Tibial nerve (tissue), 4 donors: ENCODE measurements at places on chromosomes 4 and X.

DNA sequence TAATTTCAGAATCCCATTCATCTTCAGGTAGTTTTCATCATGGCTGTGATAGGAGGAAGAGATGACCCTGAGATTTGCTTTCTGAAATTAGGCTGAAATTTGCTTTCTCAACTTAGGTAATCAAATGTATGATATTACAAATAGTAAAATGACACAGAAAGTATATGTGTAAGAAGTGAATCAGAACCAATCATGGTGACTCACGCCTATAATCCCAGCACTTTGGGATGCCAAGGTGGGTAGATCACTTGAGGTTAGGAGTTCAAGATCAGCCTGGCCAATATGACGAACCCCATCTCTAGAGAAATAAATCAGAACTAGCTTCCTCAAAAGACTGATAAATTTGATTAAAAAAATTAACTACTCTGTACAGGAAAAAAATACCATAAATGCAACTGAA lies 555.4 kb downstream of the STPG2 start:
- no peak overlapping the region for H3K27ac ChIP-seq
- H3K4me1 ChIP-seq = no peaks in the 10 kb centered on the region
- no peaks in the 10 kb centered on the region for H3K27me3 ChIP-seq
- DNase-seq = no peak
- H3K36me3 ChIP-seq = no peaks in the 10 kb centered on the region

GRCh38 chr4:146269228-146269653 lies 54.9 kb downstream of the REELD1 start:
- H3K36me3 ChIP-seq = no peaks in the 10 kb centered on the region
- no peaks in the 10 kb centered on the region for H3K4me1 ChIP-seq
- no peak overlapping the region for H3K4me3 ChIP-seq
- no peak overlapping the region for H3K27ac ChIP-seq
- no peak for DNase-seq

DNA sequence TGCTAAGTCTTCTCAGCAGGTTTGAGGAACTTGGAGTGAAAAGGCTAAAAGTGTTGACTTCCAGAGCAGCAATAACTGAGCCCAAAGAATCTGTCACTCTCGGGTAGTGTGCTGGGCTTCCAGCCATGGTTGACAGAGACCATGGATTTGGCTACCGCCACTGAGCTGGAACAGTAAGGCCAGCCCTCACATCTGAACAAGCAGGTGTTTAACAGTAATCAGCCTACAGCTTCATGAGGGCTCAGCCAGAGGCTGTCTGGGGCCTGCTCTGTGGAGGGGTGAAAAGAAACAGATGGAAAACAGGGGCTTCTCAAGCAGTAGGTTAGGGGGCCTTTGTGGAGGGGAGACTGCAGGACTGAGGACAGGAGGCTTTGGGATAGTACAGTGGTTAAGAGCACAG lies 14.9 kb downstream of the RASL11B start:
- no peaks in the 10 kb centered on the region for H3K27me3 ChIP-seq
- H3K36me3 ChIP-seq = no peaks in the 10 kb centered on the region
- H3K4me3 ChIP-seq = no peak overlapping the region
- no peak overlapping the region for H3K27ac ChIP-seq
- no peak for DNase-seq
- no peaks in the 10 kb centered on the region for H3K4me1 ChIP-seq

GRCh38 chr4:8857766-8858700 lies 13.6 kb downstream of the HMX1 start:
- DNase-seq = no peak
- H3K27me3 ChIP-seq = no peaks in the 10 kb centered on the region
- no peaks in the 10 kb centered on the region for H3K4me1 ChIP-seq
- H3K27ac ChIP-seq = no peak overlapping the region

DNA sequence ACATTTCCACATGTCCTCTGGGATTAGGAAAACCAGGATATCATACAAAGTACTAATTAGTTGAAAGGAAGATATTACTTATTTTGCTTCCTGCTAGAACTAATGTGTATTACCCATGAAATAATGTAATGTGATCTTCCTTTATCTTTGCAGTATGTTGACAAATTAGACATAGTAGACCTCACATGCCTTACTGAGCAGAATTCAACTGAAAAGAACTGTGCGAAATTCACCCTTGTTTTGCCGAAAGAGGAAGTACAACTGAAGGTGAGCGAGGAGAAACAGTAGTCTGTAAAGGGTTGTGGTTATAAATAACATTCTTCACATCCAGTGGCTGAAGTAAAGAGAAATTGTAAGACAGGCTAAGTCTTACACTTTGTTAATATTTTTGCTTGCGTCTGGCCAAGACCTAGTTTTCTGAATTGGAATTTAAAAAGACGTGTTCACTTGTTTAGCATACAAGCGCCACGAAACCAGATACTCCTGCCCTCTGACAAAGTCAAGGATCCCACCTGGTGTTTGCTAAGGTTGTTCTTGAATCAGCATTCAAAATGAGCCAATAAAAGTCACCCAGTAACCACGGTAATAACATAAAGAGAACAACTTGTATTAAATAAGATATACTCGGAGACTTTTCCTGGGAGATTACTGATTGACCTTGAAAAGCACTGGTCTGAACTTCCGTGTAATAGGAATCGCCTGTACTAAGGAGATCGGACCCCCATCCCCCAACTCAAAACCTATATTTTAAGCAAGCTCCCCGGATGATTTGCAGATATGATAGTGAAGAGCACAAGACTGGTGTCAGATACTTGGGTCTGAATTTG lies 16.9 kb downstream of the STAP1 start:
- no peaks in the 10 kb centered on the region for H3K4me1 ChIP-seq
- no peaks in the 10 kb centered on the region for H3K36me3 ChIP-seq
- DNase-seq = no peak
- no peaks in the 10 kb centered on the region for H3K27me3 ChIP-seq

DNA sequence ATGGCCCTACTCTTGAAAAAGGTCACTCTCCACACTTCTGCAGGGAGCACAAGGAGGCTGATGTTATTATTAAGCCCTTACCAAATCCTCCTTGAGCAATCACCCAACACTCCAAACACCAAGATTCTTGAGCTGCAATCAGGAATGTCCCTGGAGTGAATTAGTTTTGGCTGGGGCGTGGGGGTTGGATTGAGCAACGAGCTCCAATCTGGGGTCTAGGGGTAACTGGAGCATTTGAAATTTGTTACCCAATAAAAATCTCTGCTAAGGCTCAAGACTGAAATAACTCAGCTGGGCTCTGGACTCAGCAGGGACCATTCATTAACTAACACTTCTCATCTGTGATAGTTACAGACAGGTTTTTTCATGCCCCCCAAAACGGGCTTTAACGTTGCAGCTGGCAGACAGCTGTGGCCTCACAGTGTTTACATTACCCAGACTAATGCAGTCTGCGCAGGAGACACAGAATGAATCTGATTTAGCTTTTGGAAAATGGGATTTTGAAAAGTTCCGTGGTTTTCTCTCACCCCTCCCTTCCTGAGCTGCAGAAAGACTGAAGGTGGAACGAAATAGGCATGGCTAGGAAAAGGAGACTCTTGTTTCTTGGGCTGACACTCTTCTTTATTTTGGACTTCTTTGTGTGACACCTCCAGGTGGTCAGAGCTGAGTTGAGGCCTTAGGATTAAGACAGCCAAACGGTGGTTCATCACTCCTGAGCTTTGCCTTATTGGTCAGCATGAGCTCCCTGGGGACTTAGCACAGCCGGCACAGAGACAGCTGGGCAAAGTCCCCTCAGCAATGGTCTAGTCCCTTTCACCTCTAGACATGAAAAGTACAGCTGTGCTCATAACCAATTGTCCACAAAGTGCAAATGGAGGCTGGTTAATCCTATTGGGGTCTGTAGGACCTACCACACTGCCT lies 26.6 kb downstream of the PLAC1 start:
- H3K4me1 ChIP-seq = no peaks in the 10 kb centered on the region
- DNase-seq = peak; percentile 6
- no peak overlapping the region for H3K4me3 ChIP-seq
- H3K27me3 ChIP-seq = no peaks in the 10 kb centered on the region
- no peak overlapping the region for H3K27ac ChIP-seq
- H3K36me3 ChIP-seq = no peaks in the 10 kb centered on the region

DNA sequence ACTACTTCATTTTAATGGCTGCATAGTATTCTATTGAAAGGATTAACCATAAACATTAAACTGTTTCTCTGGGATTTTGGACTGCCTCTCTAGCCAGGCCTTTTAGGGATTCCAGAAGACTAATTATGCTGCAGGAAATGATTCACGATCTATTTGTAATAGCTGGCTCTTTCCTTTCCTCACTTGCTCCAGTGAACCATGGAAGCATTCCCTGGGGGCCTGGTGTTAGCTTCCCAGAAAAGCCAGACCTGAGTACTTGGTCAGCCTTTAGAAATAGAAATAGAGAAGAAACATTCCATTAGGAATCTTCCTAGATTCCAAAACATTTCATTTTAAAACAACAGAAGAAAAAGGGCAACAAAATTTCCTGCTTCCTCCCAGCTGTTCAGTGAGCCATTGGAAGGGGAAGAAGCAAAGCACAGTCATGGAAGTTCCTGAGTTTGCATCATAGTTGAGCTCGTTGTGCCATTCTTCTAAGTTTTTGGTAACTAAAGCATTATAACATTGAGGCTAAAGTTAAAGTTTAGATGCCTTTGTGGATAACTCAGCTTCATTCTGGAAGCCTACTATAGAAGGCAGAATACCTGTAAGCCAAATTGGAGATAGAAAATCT lies 83.5 kb downstream of the NPNT start:
- no peak overlapping the region for H3K4me3 ChIP-seq
- no peaks in the 10 kb centered on the region for H3K36me3 ChIP-seq
- H3K27ac ChIP-seq = no peak overlapping the region
- no peaks in the 10 kb centered on the region for H3K27me3 ChIP-seq

DNA sequence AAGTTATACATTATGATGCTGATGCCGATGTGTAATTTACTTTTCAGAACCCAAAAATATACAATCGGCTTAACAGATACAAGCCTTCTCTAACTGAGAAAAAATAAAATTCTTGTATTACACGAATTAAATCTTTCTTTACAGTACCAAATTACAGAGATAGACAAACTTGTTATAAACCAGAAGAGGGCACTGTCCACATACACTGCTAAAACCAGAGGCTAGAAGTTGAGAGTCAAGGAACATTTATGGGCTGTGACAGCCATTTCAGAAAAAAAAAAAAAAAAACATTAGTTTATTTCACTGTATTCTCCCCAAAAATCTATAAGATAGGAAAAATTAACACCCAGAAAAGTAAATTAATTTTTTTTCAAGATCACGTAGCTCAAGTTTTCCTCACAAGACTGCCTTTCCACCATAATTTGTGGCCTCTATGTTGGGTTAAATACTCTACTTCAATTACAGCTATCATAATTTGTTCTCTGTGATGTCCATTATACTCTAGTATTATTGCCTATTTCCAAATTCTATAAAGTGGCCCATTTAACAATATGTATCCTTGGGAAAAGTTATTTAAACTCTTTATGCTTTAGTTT lies 12.0 kb downstream of the EREG start:
- no peak overlapping the region for H3K4me3 ChIP-seq
- no peaks in the 10 kb centered on the region for H3K27me3 ChIP-seq
- H3K27ac ChIP-seq = no peak overlapping the region
- no peak for DNase-seq

DNA sequence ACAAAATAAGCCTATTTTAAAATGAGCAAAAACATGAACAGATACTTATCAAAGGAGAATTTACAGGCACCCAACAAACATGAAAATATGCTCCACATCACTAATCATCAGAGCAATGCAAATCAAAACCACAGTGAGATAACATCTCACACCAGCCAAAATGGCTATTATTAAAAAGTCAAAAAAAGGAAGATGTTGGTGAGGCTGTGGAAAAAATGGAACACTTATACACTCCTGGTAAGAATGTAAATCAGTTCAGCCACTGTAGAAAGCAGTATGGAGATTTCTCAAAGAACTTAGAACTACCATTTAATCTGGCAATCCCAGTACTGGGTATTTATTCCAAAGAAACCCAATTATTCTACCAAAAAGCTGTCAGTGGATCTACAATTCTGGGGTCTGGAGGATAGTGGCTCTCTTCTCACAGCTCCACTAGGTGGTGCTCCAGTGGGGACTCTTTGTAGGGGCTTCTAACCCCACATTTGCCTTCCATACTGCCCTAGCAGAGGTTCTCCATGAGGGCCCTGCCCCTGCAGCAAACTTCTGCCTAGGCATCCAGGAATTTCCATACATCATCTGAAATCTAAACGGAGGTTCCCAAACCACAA lies 9.1 kb upstream of the ZNF732 start:
- H3K4me1 ChIP-seq = no peaks in the 10 kb centered on the region
- no peak for DNase-seq
- no peaks in the 10 kb centered on the region for H3K36me3 ChIP-seq
- H3K27ac ChIP-seq = no peak overlapping the region
- H3K4me3 ChIP-seq = no peak overlapping the region
- H3K27me3 ChIP-seq = no peaks in the 10 kb centered on the region

GRCh38 chr4:127574643-127575042 lies 58.1 kb upstream of the INTU start:
- no peak for DNase-seq
- H3K27ac ChIP-seq = no peak overlapping the region
- no peaks in the 10 kb centered on the region for H3K36me3 ChIP-seq
- no peaks in the 10 kb centered on the region for H3K4me1 ChIP-seq
- H3K4me3 ChIP-seq = no peak overlapping the region
- H3K27me3 ChIP-seq = no peaks in the 10 kb centered on the region

DNA sequence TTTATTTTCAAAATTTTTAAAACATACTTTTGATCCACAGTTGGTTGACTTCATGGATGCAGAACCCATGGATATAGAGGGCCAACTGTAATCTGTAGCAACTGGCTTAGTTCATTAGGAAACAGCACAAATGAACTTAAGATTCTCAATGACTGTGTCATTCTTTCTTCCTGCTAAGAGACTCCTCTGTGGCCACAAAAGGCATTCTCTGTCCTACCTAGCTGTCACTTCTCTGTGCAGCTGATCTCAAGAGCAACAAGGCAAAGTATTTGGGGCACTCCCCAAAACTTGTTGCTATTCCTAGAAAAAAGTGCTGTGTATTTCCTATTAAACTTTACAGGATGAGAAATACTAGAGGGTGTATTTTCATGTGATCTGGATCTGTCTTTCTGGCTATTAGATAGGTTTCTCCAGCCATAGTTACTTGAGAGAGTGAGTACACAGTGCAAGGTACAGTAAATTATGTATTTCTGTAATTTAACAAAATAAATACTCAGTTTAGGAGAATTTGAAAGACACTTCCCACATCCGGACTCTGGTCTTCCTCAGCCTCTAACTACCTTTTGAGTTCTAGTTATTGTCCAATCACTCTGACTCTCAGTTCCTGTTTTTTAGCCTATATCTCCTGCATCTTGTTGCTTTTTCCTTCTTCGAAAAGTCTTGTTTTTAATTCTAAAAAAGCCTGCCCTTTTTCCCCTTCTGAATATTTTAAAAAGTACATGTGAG lies 21.8 kb downstream of the TLR2 start:
- no peak overlapping the region for H3K4me3 ChIP-seq
- H3K27ac ChIP-seq = no peak overlapping the region
- no peaks in the 10 kb centered on the region for H3K4me1 ChIP-seq

- H3K27ac ChIP-seq = no peak overlapping the region
- no peaks in the 10 kb centered on the region for H3K27me3 ChIP-seq
- no peak for DNase-seq
- H3K4me3 ChIP-seq = no peak overlapping the region
These were observed 306.1 kb downstream of the PCDH18 start for GRCh38 chr4:137226221-137226620.

GRCh38 chr4:69684804-69685203 lies 31.8 kb upstream of the UGT2A1 start:
- H3K4me1 ChIP-seq = peaks cover under 1% of the 10 kb centered on the region
- no peaks in the 10 kb centered on the region for H3K27me3 ChIP-seq
- DNase-seq = no peak
- no peak overlapping the region for H3K4me3 ChIP-seq
- H3K36me3 ChIP-seq = no peaks in the 10 kb centered on the region
- no peak overlapping the region for H3K27ac ChIP-seq
